Smooth muscle cell of the pulmonary artery (primary cell): ENCODE measurements at places on chromosomes 2 and 18. TPM values are rescaled to one million over a fixed set of nuclear protein-coding genes. Genes with fewer than 3 reads are reported as not detected.

The ONECUT2 gene
- under 0.01 TPM in 1 of 2 replicates, not detected in the other for total RNA-seq

The CNDP1 gene
- not detected in 2 replicates for total RNA-seq

The FRZB gene
- total RNA-seq, result 0.20 and 0.72 TPM in 2 replicates

The NYAP2 gene
- total RNA-seq, result not detected in 2 replicates

The UGGT1 gene
- total RNA-seq, result 113 and 118 TPM in 2 replicates

The GAD1 gene
- 0.07 TPM in 1 of 2 replicates, not detected in the other for total RNA-seq

The FAM237A gene
- not detected in 2 replicates for total RNA-seq

The CFAP65 gene
- total RNA-seq, result 0.03 TPM in 1 of 2 replicates, not detected in the other

The SLC9A4 gene
- 0.03 TPM in 1 of 2 replicates, not detected in the other for total RNA-seq

The PDE11A gene
- total RNA-seq, result 0.20 and 0.50 TPM in 2 replicates

The IL1RL1 gene
- 4.3 and 40.2 TPM in 2 replicates for total RNA-seq

The CDH7 gene
- total RNA-seq, result not detected in 2 replicates

The UGT1A5 gene
- not detected in 2 replicates for total RNA-seq

The ERMN gene
- 0.96 and 1.1 TPM in 2 replicates for total RNA-seq

The ZNF521 gene
- 17.5 and 20.7 TPM in 2 replicates for total RNA-seq

The CCDC138 gene
- 1.5 and 2.0 TPM in 2 replicates for total RNA-seq

The HJURP gene
- total RNA-seq, result 2.6 and 5.2 TPM in 2 replicates

The ANKZF1 gene
- 41.4 and 52.1 TPM in 2 replicates for total RNA-seq

The CETN1 gene
- total RNA-seq, result not detected in 2 replicates

The TNFAIP6 gene
- 10.0 and 31.8 TPM in 2 replicates for total RNA-seq

The INHA gene
- total RNA-seq, result 0.26 and 0.43 TPM in 2 replicates

The AMER3 gene
- not detected in 2 replicates for total RNA-seq

The IFIH1 gene
- total RNA-seq, result 5.6 and 7.3 TPM in 2 replicates

The QPCT gene
- total RNA-seq, result 8.8 and 11.1 TPM in 2 replicates

The FEV gene
- not detected in 2 replicates for total RNA-seq

The GCA gene
- 1.6 and 4.6 TPM in 2 replicates for total RNA-seq

The C2orf74 gene
- 11.3 TPM in 2 replicates for total RNA-seq

The CYP26B1 gene
- 1.1 and 4.9 TPM in 2 replicates for total RNA-seq
